Inflammatory macrophage (primary cell): ENCODE measurements at places on chromosomes 1 and 21.

GRCh38 chr1:165383067-165383466 is 26.6 kb upstream of the LMX1A start:
- DNase-seq: no peak

GRCh38 chr1:233295237-233295974 is at the start of gene PCNX2:
TSS of gene PCNX2 (minus strand) at chr1:233295725. CDS start at chr1:233295478, 247 bp downstream.
- peak; percentile 20 for DNase-seq

- DNase-seq: no peak
Observed at GRCh38 chr1:234943836-234944402, 184.7 kb downstream of the TOMM20 start.

- DNase-seq: no peak
Observed at GRCh38 chr1:213840575-213840974, 147.2 kb upstream of the PROX1 start.

- DNase-seq: no peak
Observed at GRCh38 chr1:100461222-100461621, 76.7 kb upstream of the GPR88 start.

DNA sequence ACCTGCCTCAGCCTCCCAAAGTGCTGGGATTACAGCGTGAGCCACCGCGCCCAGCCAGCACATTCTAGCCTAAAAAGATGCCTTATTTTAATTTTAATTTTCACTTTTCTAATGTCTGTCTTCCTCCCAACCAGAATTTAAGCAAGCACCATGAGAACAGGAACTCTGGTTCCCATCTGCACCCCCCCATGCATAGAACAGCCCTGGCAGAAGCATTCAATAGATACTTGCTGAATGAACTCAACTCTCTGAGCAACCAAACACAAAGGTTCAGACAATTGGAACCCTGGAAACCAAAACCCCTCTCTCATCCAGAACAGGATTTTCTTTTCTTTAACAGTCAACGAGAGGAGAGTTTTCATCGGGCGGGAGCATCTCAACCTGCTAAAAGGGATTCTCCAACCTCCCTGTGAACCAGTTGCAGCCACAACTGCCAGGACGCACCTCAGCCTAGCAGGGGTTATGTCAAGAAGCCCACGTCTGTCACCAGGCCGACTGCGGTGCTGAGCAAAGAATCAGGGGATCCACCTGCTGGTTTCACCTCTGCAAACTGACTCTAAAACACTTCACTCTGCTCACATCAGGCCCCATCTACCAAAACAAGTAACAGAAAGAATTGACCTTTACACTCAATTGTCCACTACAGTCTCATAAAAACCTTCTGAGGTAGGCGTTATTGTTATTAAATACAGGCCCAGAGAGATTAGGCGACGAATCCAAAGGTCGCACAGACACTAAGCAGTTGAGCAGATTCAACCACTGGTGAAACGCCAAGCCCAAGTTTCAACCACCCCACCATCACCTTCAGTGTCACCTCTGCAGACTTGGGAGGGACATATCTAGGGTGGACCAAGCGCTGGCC is 1.7 kb downstream of the KIAA2013 start:
- DNase-seq: no peak

DNA sequence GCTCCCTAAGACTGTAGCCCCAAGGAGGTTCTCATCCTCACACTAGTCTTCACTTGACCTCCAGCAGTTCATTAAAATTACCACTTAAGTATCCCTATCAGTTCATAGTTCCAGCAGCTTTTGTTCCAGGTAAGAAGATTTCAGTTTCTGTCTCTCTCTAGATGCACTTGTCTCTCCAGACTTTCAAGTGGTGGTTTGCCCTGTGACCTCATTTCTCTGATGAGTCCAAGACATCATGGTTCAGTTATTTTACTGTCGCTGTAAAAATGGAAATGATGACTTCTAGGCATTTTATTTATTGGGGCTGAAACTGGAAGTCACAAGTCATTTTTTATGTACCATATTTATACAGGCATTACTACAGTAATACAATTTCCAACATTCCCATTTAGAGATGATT is 17.9 kb upstream of the RGS18 start:
- DNase-seq: no peak

- no peak for DNase-seq
Observed at GRCh38 chr1:58006421-58007046, 540.0 kb downstream of the OMA1 start.

DNA sequence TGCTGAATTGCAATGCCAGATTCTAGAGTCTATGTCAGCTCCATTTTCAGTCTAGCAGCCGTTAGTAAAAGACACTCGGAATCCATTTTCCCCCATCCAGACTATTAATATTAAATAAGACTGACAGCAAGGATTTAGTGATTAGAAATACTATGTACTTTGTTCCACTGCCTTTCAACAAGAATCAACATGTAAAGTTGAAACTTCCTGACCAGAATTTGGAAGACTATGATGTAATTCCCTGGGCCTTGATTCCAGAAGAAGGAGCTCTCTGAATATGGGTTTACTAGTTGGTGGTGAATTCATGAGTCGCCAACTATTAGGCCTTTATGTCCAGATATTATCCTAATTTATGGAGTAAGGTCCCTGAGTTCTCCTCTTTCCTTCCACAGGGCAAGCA is 24.8 kb downstream of the KDM1A start:
- DNase-seq: no peak

DNA sequence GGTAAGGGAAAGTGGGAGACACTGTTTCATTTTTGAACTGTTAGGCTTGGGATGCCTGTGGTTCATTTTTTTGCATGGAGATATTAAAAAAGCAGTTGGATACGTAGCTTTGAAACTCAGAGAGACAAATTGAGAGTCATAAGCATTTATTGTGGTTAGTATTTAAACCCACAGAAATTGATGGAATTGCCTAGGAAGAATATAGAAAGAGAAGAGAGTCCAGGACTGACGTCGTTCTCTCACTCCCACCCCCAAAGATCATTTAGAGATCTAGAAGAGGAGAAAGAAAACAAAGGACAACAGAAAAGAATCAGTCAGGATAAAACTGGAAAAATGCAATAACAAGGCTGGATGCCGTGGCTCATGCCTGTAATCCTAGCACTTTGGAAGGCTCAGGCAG is 73.2 kb upstream of the BMP8A start:
- no peak for DNase-seq

DNA sequence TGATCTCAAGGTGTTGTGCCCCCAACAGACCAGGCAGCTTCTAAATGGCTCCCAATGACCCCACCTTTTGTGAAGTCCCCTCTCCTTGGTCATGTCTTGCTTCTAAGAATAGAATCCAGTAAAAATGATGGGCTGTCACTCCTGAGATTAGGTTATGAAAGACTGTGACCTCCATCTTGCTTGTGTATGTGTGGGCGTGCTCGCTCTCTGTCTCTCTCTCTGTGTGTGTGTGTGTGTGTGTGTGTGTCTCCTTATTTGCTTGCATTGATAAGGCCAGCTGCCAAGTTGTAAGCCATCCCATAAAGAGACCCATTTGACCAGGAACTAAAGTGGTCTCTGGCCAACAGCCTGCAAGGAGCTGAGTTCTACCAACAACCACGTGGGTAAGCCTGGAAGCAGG is 22.9 kb upstream of the TMEM51 start:
- DNase-seq: no peak

DNA sequence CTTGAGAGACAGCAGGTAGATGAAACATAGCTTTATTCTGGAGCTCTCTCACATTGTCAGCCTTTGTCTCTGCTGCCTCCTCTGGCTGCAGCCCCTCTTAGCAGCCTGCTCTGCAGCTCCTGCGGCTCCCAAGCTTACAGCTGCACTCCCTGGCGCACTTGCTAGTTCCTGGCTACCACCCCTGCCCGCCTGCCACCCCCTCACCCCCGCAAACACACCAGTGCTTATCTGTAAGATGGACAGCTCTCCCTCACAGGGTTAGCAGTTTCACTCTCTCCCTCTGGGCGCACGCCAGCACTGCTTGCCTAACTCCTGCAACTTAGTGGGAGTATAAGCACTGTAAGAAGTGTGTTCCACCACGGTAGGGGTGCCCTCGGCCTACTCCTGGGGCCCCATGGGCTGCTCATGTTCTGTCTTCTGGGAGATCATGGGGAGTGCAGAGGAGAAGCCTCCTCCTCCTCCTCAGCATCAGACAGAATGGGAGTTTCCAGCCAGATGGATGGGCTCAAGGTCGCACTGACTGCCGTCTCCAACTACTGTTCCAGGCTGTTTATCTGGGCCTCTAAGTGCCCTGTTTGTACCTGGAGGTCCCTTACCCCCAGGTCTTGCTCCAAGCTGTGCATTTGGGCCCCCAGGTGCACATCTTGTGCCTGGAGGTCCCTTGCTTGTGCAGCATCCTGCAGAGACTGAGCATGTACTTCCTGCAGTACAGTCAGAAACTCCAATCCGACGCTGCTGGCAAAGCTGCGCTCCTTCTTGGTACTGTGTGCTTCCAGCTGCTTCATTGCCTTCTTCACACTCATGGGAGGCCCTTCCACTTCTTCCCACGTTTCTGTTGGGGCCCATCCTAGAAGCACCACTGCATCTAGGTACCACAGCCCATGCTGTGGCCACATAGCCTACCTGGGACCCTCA is 1388.1 kb downstream of the AMY1C start:
- no peak for DNase-seq

- DNase-seq: no peak
Observed at GRCh38 chr1:30788580-30789387, 31.2 kb upstream of the LAPTM5 start.
